ENCODE measurements at places on chromosomes 3 and 15.

DNA sequence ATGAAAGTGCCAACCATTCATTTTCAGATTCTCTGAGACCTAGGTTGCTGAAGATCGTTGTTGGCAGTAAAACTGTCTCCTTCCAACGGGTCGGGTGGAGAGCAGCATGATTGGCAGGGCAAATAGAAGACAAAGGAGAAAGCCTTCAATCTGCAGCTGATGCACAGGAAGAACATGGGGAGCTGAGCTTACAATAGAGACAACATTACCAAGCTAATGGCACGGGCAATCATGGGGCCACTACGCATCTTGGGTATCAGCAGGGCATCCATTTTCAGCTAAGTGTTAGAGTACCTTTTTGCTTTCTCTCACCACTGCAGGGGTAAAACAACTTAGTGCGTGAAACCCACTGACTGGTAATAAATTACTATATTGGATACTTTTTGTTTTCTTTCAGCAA is 114.8 kb downstream of the WDR72 start:
- no peak for DNase-seq

DNA sequence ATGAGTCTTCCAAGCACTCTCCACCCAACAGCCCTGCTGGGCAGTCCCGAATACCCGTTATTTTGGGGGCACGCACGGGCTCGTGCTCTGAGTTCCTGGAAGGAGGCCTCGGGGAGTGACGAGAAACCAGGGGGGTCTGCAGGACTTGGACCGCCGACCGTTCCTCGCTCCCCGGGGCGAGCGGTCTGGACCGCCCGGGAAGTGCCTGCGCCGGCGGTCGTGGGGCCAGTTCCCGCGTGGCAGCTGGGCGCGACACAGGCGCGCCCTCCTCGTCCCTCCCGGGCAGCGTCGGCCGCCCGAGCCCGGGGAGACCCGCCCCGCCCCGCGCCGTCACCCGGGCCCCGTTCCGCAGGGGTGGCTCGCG is 387 bp downstream of the GNB4 start:
- DNase-seq, result no peak

DNA sequence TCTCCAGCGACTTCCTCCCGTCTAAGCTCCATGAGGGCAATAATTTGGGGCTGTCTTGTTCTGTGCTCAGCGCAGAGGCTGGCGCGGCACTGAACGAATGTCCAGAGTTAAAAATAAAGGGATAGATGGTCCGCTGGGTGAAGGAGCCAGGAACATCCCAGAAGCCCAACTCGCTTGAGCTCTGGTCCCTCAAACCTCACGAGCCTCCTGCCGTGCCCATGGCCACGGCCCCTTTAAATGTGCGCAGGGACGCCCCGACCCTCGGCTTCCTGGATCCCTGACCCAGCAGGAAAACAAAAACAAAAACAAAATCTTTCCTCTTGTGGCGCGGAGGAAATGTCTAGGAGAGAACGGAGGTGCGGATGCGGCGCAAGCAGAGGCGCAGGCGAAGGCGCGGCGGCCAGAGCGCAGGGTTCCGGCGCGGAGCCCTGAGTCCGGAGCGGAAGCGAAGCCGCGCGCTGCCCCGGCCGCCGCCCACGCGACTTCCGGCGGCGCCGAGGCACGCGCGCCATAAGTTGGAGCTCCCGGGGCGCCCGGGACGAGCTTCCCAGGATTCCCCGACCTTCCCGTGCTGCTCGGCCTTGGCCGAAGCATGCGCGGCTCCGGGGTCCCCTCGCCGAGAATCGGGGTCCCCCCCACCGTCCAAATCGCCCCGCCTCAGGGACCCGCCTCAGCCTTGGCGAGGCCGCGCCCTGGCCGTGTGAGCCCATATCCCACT is 52.9 kb upstream of the WNT7A start:
- DNase-seq, result no peak

GRCh38 chr3:30550246-30550645 is 56.2 kb upstream of the TGFBR2 start:
- no peak for DNase-seq

DNA sequence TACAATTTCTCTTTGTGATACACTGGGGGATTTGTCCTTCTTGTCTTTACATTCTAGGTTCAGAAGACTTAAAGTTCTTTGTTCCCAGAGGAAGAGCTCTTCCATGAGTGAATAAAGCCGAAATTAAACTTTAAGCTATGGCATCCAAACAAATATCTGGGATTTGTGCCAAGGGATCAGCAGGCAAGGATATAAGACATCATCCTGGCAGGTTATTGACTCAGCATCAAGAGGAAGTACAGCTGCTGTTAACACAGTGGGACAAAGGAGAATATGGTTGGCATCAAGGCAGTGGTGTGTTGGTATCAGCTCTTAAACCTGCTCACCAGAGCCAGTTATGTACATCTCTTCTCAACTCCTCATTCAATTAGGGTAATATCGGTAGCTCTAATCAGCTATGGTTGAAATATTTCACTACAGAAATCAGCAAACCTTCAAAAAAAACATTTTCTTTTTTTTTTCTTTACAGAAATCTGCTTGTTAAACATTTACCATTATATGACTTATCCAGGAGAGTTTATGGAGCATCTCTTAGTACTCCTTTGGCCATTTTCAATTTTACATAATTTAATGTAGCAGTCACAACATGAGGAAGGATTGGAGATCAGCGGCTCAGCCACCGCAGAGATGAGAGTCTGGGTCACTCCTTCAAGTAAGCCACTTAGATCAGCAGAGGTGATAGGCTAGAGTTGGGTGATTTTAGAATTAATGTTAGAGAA is 1198.6 kb upstream of the EPHA6 start:
- no peak for DNase-seq

DNA sequence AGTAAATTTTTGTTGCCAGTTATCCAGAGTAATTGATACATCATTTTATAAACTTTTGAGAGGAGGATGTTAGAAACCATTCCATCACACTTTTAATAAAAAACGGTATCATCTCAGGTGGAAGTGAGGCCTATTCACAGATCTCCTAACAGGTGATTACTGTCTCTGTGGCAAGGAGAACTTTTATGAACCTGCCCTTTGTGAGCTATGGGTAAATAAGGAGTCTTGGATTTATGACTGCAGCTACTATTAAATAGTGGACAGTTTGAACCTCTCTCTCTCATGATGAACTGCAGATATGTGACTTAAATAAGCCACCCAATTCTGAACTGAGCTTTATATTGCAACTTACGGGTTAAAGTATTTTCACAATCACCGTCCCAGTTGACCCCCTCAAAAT is 45.7 kb downstream of the ZFAND6 start:
- no peak for DNase-seq

DNA sequence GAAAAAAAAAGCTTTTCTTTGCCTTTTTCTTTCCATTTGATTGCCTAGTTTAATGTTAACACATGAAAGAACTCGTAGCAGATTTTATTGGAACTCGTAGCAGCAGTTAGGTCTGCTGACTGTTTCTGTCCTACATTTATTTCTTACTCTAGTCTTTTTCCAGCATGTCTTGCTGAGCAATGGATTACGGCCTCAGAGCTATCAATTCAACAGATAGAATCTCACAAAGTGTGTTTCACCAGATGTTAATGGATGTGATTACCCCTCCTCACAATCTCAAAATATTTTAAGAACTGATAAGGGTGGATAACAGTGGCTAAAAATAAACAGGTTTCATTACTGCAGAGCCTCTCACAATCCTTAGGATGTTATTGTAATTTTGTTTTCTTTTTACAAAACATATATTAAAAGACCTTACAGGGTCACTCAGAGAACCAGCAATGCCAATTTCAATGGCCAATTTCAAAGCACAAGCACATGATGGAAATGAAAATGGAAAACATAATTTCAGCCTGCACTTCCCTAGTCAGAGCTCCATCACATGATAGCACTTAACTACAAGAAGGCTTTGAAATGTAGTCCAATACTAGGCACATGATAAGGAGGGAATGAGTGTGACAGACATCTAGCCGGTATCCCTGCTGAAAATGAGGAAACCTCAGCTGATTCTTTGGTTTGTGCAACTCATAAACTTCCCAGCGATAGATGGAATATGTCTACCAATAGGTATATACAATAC is 838.1 kb upstream of the SEMA6D start:
- DNase-seq, result no peak

DNA sequence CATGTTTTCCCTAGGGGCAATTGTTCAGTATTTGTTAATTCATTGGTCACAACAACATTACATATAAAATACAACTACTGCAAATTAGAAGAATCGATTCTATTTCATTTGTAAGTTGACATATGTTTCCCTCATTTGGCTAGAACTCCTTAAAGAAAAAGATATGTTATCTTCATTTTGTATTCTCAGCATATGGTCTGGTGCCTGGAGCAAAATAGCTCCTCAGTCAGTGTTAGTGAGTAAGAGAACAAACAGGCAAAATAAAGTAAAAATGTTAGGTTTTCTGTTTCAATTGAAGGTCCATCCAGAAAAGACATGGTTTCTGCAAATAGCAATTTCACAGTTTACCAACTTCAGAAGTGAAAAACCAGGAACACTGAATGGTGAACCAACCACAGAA is 1343.1 kb downstream of the ROBO1 start:
- no peak for DNase-seq

DNA sequence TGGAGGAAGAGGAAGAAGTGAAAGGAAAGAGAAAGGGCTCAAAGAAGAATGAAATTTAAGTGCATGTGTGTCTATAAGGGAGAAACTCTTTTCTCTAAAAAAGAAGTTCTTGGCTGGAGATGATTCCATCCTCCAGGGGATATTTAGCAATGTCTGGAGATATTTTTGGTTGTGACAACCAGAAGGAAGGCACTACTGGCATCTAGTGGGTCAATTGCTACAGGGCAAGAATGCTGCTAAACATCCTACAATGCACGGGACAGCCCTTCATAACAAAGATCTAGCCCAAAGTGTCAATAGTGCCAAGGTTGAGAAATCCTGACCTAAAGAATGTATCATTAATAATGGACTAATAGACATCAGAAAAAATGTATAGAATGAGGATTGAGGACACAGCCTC is 57.4 kb upstream of the ST3GAL6 start:
- no peak for DNase-seq

DNA sequence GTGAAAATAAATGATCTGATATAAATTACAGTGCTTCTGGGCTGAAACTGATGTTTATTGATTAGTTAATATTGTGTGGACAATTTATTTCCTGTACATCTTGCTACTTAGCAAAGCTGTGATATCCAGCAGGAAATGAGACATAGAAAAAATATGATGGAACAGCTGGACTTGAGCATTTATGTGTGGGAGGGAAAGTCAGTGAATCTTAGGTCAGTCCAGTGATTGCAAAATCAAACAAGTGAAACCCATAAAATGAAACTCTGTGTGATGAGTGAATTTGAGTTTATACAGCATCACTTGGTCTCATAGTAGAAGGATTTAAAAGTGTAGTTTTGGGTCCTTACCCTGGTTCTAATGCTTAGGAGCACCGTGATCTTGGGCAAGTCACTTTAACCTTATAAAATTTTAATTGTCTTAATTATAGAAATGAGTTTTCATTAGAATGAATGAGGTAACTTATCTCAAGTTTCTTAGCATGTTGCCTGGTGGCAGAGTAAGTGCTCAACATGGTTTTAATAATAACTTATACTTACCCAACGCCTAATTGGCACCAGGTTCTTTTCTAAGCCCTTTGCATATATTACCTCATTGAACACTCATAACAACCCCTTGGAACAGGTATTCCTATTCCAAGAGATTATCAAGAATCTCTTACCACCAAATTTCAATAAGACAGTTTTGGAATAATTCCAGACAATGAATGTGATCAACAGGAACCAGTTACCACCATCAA is 194.6 kb downstream of the ADAMTSL3 start:
- no peak for DNase-seq

GRCh38 chr3:190448256-190448655 is 1.4 kb downstream of the TMEM207 start:
- DNase-seq, result no peak

- no peak for DNase-seq
Observed at GRCh38 chr3:56985878-56986277, 74.6 kb upstream of the SPATA12 start.

GRCh38 chr15:63908991-63909390 is 75.2 kb upstream of the HERC1 start:
- no peak for DNase-seq

GRCh38 chr3:150142936-150143335 is 172.2 kb upstream of the PFN2 start:
- DNase-seq, result no peak

DNA sequence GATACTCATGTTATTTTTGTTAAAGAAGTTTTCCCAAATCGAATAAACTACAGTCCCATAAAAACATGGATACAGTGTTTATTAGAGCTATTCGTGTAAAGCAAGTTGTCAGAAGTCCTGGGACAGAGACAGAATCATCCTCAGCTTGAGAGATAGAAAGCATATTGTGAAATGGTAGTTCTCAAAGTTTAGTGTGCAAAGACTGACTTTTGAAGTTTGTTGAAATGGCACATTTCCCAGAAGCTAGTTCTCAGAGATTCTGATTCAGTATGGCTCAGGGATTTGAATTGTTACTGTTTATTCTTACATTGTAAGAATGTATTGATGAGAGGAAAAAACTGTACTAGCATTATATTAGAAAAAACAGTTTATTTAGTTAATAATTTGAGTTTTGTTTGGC is 22.1 kb downstream of the GABRR3 start:
- no peak for DNase-seq

DNA sequence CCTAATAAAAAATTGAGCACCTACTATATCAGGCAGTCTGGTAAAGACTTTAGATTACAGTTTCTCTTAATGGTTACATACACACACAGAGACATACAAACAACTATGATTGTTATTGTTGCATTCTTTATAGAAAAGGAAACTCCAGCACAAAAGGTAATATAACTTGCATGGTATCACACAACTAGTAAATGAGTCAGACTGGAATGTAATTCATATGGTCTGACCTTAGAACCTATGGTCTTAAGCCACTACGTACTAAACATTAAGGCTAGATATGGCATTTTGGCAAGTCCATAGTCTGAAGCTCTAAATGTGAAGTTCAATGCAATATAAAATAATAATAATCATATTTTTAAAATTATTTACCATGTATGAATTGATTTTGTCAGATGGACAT is 380.6 kb downstream of the LSAMP start:
- DNase-seq, result no peak

GRCh38 chr15:77295446-77295845 is 124.5 kb downstream of the PEAK1 start:
- no peak for DNase-seq

DNA sequence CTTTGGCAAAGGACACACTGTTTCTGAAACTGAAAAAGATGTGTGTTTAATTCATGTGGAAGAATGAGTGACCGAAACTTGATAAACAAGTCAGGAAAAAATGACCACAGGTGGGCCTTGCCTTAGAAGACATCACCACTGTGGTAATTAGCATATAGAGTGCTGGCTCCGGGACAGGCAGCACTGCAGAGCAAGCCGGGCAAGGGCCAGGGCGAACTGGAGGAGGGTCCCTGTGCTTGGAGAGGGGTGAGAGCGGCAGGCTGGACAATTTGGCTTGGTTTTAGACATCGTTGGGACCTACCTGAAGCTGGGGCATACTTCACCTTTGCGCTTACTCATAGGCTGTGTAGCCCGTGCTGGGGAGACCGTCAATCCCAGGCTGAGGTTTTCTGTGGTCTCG is 8.2 kb downstream of the RTP3 start:
- no peak for DNase-seq

GRCh38 chr3:11435440-11436165 is 163.4 kb downstream of the ATG7 start:
- DNase-seq, result no peak

GRCh38 chr15:70036585-70037291 is 61.0 kb downstream of the TLE3 start:
- DNase-seq, result no peak
